ENCODE measurements at places on chromosomes 6 and 20.
A peak's percentile ranks its signal among the peaks of the same experiment; 100 is the strongest.

DNA sequence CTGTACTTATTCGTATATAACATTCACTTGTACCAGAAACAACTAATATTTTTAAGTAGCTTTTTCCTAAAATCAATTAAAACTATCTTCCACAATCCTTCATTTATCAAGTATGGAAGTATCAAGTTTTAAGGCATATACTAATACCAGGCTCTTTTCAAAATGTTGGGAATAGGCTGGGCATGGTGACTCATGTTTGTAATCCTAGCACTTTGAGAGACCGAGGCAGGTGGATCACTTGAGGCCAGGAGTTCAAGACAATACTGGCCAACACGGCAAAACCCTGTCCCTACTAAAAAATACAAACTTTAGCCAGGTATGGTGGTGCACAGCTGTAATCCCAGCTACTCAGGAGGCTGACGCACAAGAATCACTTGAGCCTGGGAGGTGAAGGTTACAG is 25.7 kb upstream of the PLN start:
- no peak for DNase-seq

- no peak for DNase-seq
Observed at GRCh38 chr6:79842376-79843040, 104.8 kb downstream of the ELOVL4 start.

- DNase-seq = no peak
Observed at GRCh38 chr6:109242925-109243324, 139.3 kb downstream of the CD164 start.

DNA sequence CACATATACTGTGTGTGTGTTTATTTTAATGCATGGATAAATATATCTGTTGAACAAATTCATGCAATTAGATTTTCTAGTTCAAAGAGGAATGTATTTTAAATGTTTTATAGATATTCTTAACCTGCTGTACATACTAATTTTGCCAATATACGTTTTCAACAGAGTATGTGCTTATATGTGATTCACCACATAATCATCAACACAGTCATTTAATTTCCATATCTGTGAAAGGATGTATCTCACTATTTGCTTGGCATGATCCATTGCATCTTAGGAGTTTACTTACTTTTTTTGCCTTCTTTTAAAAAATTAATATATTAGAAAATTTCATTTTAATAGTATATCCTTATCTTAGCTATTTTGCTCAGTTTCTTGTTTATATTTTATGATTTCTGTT is 902.3 kb upstream of the CITED2 start:
- no peak for DNase-seq

DNA sequence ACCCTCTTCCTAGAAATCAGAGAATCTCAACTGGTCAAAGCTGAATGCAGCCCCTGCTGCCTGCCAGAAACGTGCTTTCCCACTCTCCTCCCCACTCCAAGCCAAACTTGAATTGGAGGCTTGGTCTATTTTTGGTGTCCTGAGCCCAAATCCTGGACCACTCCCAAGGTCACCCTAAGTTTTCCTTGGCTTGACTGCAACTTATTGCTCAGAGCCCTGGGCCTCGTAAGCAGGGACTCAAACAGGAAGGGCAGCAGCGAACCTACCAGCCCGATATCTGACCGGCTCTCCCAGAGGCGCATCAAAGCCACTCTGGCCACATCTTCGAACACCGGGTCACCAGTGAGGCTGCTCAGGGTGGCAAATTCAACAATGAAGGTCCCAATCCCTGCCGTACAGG is 12.7 kb downstream of the EDEM2 start:
- DNase-seq = peak; percentile 43

- no peak for DNase-seq
Observed at GRCh38 chr20:32600681-32601237, 15.6 kb upstream of the NOL4L start.

DNA sequence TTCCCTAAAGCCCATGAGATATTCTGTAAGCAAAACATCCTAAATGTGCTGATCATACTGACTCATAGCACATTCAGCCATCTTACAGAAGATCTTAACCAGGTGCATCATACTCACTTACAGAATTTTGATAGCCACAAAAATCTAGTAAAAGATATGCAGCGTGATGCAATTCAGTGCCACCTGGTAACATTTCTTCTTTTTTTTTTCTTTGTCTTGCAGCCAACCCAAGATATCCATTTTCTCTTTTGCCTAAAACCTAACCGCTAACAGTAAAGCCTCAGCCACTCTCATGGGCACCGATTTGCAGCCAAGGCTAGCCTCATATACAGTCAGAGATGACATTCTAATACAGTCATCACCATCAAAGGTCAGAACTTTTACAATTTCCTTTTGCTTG is 293.3 kb downstream of the HACE1 start:
- no peak for DNase-seq

Data from heart left ventricle (tissue), 16 donors.